Hepatocyte (in vitro differentiated cells): ENCODE measurements at places on chromosomes 5 and 9.

GRCh38 chr9:35520364-35520710 lies 30.4 kb downstream of the RUSC2 start:
- no peak for DNase-seq

- no peak for DNase-seq
Measured at GRCh38 chr9:120480707-120481106, 99.3 kb downstream of the CDK5RAP2 start.

- DNase-seq = no peak
Measured at GRCh38 chr5:112971276-112971675, 5.3 kb upstream of the DCP2 start.

- DNase-seq = peak; percentile 62
Measured at GRCh38 chr5:140042643-140043507, at the start of gene NRG2. NRG2 (minus strand) TSS chr5:140043299.

DNA sequence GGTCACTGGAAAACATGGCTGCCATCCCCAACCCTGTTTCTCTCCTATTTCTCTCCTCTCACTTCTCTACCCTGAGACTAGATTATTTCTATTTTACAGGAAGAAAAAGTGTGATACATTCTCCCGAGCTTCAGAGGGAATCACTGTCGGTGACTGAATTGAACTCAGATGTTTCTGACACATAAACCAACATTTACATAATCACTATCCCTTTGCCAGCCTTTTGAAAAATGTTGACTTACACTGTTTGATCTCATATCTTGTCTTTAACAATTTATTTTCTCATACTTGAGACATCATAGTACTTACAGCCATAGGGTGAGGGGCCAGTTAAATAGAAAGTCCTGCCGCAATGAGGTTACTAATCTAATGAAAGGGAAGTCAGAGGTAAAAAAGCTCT lies 25.1 kb upstream of the PPP2CA start:
- DNase-seq = no peak

DNA sequence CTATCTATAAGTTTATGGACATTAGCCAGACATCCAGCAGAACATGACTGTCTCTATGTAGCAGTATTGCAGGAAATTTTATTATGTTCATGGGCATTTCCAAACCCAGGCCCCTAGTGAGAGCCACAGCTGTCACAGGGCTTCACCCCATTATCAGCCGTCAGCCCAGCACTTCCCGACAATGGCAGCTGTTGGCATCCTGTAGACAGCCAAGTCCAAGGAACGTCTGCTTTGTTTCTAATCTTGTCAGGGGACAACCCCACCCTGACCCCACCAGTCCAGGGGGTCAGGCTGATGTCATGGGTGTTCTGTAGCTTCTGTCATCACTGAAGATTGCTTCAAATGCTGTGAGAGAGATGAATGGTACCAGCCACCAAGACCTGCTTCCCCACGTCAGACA lies 565.3 kb upstream of the BRINP1 start:
- no peak for DNase-seq

- DNase-seq = no peak
Measured at GRCh38 chr9:107266624-107267368, 16.3 kb upstream of the RAD23B start.

DNA sequence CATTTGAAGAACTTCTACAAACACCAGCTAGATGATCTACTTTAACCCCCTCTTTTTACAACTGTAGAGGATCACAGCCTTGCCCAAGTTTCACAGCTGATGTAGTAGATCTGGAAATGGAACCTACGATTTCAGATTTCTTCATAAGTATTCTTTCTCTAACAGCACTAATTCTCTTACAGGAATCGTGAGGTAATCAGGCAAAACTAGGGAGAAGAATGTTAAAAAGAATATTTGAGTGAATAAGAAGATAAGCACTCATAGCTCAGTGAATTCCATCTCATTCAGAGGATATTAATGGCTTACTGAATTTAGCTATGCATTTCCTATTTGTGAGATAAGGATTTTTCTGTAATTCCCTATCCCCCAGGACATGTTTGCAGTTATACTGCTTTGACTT lies 42.1 kb downstream of the NADK2 start:
- DNase-seq = no peak

GRCh38 chr9:92763721-92764380 lies 782 bp downstream of the BICD2 start:
- peak; percentile 66 for DNase-seq

DNA sequence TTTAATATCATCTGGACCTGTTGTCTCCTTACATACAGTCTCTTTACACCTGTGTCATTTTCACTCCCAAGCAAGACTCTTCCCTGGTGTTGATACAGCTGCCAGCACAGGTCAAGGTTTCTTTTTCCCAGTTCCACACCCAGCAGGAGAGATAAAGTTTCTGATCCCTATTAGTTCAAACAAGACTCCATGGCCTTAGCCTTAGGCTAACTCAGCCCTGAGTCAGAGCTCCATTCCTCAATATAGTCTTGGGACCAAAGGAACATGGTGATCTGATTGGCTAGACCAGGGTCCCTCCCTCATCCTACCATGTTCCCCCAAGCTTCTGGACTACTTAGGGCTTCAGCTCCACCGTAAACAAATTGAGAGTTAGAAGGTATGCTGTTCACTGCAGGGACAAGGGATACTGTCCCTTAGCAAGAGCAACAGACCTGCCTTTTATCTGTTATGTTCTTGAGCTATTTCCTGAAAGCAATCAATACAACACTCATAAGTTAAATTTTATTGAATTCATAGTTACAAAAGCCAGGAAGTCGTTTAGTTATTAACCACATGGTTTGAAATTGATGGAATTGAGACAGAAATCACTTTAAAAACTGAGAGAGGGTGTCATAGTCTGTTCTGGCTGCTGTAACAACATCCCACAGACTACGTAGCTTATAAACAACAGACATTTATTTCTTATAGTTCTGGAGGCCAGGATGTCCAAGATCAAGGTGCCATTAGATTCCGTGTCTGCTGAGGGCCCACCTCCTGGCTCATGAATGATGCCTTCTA lies 20.5 kb downstream of the SLC1A1 start:
- peak; percentile 44 for DNase-seq

- no peak for DNase-seq
Measured at GRCh38 chr5:135458921-135459331, 6.8 kb upstream of the TIFAB start.

- no peak for DNase-seq
Measured at GRCh38 chr5:54324651-54325271, 14.4 kb upstream of the ARL15 start.

DNA sequence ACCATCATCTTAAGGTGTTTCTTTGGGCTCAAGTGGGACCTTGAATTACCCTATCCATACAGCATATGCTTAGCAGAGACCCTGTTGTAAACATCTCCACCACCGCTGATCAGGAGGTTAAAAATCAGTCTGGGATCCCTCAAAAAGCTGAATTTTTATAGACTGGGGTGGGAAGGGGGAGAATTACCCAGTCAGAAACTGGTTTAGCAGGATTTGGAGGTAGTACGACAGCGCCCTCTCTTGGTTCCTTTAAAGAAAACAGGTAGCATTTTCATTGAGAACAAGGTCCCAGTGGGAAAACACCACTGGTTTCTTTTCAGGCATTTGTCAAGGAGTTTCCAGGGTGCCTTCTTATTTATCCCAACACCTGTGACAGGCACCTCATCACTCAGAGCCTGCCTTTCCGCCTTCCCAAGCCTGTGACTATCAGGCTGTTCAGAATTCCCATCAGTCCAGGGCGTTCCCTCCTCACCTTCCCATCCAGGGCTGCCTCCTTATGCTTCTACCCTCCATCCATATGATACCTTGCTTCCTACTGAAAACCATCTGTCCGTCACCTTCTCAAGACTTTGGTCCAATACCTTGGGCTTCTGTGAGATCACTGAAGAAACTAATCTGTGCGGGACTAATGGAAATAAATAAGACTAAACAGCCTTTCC lies 203.8 kb upstream of the RAI14 start:
- peak; percentile 38 for DNase-seq

- DNase-seq = no peak
Measured at GRCh38 chr9:71644819-71645362, 123.4 kb downstream of the CEMIP2 start.

DNA sequence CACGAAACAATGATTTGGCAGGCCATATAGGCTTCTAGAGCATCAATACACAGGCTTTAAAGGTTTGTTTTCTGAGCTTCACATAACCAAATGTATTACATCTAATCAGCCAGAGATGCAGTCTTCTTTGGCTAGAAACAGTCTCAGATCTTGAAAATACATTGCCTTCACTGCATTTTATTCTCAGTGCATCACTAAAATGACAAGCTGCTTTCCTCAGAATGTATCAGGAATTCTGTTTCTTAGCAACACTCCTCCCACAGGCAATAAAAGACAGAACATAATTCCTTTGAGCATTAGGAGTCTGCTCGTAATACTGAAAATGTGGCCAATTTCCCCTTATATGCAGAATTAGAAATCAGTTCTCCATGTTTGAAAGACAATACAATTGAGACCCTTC lies 36.9 kb downstream of the FEM1C start:
- DNase-seq = no peak

- no peak for DNase-seq
Measured at GRCh38 chr9:4983601-4984165, 1.4 kb upstream of the JAK2 start.

DNA sequence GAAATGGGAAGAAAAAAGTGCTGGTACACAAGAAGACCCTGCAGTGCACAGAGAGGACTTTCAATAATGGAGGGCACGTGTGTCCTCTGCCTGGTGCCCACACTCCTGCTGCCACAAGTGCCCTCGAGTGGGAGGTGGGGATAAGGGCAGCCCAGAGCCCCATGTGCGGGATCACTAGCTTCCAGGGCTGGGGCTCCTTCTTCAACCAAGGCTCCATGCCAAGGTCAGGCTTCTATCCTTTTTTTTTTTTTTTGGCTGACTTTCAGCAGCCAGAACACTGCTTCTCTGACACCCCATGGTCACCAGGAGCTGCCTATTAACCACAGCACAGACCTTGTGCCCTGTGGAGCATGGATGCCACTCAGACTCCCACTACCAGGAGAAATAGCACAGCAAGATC lies 7.5 kb downstream of the ACSL6 start:
- no peak for DNase-seq

GRCh38 chr5:93164690-93165089 lies 416.3 kb downstream of the NR2F1-AS1 start:
- no peak for DNase-seq

DNA sequence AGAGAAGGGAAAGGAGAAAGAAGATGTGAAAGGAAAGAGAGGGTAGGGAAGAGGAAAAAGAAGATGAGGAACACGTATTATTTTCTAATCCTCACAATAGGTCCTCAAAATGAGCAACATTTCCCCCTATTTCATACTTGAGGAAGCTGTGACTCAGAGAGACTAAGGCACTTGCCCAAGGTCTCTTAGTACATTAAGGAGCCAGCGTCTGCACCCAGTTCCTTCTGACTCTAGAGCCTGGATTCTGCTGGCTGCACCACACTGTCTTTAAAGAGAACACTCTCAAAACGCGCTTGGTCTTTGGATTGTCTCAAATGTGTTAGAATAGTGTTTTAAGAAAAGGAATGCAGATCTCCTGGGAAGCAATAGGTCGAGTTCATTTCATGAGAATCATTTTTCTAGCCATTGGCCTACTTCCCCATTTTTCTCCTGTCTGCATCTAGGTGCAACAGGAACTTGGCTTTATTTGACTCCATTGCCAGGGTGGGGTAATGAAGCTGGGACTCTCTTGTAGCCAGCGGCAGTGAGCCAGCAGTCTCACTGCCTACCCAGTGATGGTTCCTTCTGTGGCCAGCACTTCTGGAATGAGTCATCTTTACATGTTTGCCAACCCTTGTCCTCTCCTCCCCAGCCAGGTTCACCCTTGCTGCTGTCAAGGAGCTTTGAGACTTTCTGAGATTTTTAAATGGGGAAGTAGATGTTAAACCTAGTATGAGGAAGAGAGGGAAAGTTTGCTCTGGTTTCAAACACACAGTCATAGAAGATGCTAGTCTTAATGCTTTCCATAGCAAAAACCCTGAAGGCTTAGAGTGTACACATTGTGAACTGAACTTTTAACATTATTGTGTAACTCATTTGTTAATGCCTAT lies 82.7 kb downstream of the DOCK8 start:
- DNase-seq = peak; percentile 27

DNA sequence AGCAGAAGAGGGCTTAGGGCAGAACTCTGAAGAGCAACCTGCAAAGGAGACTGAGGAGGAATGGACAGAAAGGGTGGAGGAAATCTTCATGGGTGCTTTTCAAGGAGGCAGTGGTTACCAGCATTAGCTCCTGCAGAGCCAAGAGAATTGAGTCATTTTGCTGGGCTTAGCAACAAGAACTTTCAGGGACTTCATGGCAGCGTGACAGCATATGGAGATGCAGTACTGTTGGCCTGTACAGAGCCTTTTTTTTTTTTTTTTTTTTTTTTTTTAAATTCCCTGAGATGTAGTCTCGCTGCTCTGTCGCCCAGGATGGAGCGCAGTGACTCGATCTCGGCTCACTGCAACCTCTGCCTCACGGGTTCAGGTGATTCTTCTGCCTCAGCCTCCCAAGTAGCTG lies 296.0 kb upstream of the DMRT1 start:
- DNase-seq = no peak

DNA sequence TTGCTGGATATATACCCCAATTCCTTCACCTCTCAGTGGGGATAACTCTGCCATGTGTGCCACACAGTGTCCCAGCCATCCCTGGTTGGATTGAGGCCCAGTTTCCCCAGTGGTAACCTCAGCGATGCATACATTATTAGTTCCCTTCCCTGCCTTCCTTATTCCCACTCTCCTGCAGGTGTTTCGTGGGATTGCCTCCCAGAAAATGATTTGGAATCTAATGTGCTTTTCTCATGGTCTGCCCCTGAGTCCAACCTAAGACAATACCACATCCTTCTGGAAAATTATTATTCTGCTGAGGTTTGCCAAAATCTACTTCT lies 8.4 kb upstream of the SPINK4 start:
- no peak for DNase-seq

DNA sequence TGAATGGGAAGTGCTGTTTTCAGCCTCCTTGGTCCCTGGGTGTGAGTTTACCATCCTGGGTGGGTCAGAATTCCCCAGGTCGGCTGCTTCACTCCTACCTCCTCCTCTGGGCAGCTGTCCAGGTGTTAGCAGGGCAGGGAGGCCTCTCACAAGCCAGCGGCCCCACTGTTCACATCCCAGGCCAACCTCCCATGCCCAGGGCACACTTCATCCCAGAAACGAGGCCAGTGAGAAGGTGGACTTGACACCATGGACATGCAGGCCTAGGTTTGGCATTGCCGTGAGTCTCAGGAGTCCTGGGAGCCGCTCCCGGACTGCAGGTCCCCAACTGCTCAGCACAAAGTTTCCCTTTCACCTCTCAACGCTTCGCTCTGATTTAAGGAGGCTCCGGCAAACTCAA lies 229.6 kb upstream of the IRX2 start:
- DNase-seq = no peak

DNA sequence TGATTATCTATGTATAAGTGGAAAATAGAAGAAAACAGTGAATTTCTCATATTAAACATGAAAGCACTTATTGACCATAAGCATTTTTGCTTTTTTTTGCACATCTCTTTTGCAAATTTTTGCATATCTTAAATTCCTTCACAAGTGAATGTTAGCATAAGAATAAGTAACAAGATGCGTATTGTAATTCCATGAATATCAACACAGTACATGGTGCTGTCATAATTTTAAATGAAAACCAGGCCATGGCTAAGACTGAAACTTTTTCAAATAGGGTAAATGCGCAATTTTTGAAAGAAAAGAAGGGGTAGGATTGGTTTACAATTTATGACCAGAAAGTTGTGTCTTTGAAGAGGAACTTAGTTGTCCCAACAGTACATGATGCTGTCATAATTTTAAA lies 17.0 kb downstream of the FAM13B start:
- no peak for DNase-seq
